ENCODE measurements at places on chromosomes 3 and 15.

- DNase-seq: no peak
These were observed 3.8 kb upstream of the TMEM44 start for GRCh38 chr3:194637066-194637465.

DNA sequence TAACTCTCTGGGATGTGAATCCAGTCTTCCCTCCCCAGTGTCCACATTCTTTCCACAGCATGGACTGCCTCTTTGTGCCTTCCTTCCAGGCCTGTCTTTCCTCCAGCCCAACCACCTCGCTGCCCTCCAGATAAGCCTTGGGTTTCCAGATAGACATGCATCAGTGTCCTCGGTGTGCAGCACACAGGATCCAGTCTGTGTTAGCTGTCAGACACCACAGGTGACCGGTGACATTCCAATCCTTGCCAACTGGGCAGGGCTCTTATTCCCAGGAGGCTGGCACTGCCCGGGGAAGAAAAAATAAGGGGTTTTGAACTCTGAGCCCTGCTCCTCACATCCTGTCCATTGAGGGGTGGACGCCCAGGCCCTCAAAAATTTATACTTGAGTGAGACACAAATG lies 6.0 kb upstream of the SLC6A1 start:
- no peak for DNase-seq

- no peak for DNase-seq
These were observed 202.9 kb upstream of the UBE3A start for GRCh38 chr15:25641762-25642161.

DNA sequence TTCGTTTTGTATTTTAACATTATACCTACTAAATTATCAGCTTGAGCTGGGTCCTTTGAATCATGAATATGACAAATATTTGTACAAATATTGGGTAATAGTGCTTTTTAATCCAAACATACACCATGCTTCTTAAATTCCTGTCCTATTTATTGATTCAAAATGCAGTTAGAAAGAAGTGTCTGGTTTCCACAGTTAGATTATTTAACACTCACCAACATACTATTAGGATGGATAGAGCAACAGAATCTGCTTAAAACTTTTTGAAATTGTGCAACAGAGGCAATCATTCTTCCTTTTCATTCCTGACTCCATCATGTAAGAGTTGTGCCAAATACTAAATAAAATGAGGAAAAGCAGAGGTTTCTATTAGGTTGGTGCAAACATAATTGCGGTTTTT lies 281.2 kb downstream of the LSAMP start:
- no peak for DNase-seq

- no peak for DNase-seq
These were observed at the start of gene MYZAP for GRCh38 chr15:57591822-57592367. Gene MYZAP, plus strand, starts transcription at chr15:57591904. Its CDS starts 131 bp downstream, at chr15:57592035.

GRCh38 chr3:46089237-46090011 lies 62.1 kb upstream of the XCR1 start:
- peak; percentile 63 for DNase-seq

Data from thoracic aorta (tissue), 2 donors.